ENCODE measurements at places on chromosomes 3 and 15. TPM values are rescaled to one million over a fixed set of nuclear protein-coding genes. Genes with fewer than 3 reads are reported as not detected.

CAPN7 gene
- total RNA-seq = 15.8 TPM

MCF2L2 gene
- total RNA-seq = 0.84 TPM

KIF15 gene
- total RNA-seq = 2.2 TPM

ENTPD3 gene
- 0.21 TPM for total RNA-seq

GOLGA8O gene
- total RNA-seq = not detected

KBTBD12 gene
- total RNA-seq = 0.08 TPM

EPB42 gene
- not detected for total RNA-seq

DHX30 gene
- total RNA-seq = 79.4 TPM

COL8A1 gene
- 24.4 TPM for total RNA-seq

AKAP13 gene
- 47.5 TPM for total RNA-seq

CIB2 gene
- total RNA-seq = 21.4 TPM

AGBL1 gene
- not detected for total RNA-seq

GOLGA8Q gene
- total RNA-seq = 0.88 TPM

SLC28A2 gene
- total RNA-seq = not detected

SPINT1 gene
- total RNA-seq = 306 TPM

PLCH1 gene
- total RNA-seq = 2.9 TPM

CCDC12 gene
- 33.3 TPM for total RNA-seq

TMEM45A gene
- 10.5 TPM for total RNA-seq

CLDN16 gene
- total RNA-seq = 12.0 TPM

PCOLCE2 gene
- 3.4 TPM for total RNA-seq

KCNH8 gene
- total RNA-seq = 0.88 TPM

NSUN3 gene
- total RNA-seq = 11.0 TPM

CLDN18 gene
- total RNA-seq = not detected

LRRIQ4 gene
- 0.41 TPM for total RNA-seq

CCR8 gene
- total RNA-seq = not detected

TMPRSS7 gene
- not detected for total RNA-seq

ZCWPW2 gene
- total RNA-seq = not detected

TMEM212 gene
- total RNA-seq = not detected

LYSMD2 gene
- total RNA-seq = 7.7 TPM

LDHAL6B gene
- total RNA-seq = not detected

DLEC1 gene
- not detected for total RNA-seq

SLC38A3 gene
- total RNA-seq = 0.48 TPM

C3orf49 gene
- total RNA-seq = not detected

C3orf85 gene
- not detected for total RNA-seq

CRTAP gene
- 327 TPM for total RNA-seq

CCR1 gene
- not detected for total RNA-seq

SMAD6 gene
- 9.0 TPM for total RNA-seq

PTPN23 gene
- 31.1 TPM for total RNA-seq

WNT5A gene
- 10.7 TPM for total RNA-seq

GABRR3 gene
- total RNA-seq = not detected

COL6A5 gene
- not detected for total RNA-seq

TNFAIP8L3 gene
- 0.92 TPM for total RNA-seq

PLA2G4E gene
- not detected for total RNA-seq

ITIH1 gene
- not detected for total RNA-seq

SEMA6D gene
- 1.7 TPM for total RNA-seq

MEGF11 gene
- 0.63 TPM for total RNA-seq

CCR3 gene
- not detected for total RNA-seq

CEMIP gene
- total RNA-seq = 0.07 TPM

CHRNB4 gene
- 1.8 TPM for total RNA-seq

TGM5 gene
- total RNA-seq = not detected

ATP13A5 gene
- not detected for total RNA-seq

PAQR5 gene
- total RNA-seq = 6.4 TPM

Data from kidney epithelial cell (primary cell).